GOT3 (cell line): ENCODE measurements at places on chromosomes 2 and 18.

DNA sequence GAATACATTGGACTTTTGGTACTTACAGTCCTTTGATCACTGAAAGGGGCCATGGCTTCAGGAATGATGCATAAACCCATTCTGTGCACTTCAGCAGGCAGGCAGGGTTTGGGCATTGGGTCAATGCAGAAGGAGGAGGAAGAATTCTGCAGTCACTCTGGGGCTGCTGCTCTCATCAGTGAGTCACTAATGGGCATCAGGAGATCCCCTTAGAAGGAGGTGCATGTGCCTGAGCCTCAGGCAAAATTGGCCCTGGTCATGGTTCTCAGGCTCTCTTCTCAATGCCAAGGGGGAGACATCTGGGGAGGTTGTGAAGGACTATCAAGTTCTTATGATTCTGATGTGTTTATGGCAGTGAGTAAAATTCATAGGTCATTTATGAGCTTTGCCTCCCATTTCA, 52.0 kb upstream of the TNP1 start:
- DNase-seq, result no peak

DNA sequence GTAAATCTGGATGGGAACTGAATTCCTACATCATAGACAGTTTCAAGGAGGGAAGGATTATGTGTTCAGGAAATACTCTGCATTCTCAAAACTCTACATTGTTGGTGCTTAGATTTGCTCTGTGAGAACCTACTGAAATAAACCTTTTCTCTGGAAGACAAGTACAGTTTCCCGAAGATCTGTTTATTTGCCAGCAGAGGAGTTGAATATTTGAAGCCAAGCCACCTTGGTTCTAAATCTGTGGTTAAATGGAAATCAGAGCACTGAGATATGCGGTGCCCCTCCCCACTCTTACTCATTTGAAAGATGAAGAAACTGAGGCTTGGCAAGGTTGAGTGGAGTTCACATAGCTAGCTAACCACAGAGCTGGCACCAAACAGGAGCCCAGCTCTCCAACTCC, 146.3 kb upstream of the CTAGE1 start:
- DNase-seq, result no peak

DNA sequence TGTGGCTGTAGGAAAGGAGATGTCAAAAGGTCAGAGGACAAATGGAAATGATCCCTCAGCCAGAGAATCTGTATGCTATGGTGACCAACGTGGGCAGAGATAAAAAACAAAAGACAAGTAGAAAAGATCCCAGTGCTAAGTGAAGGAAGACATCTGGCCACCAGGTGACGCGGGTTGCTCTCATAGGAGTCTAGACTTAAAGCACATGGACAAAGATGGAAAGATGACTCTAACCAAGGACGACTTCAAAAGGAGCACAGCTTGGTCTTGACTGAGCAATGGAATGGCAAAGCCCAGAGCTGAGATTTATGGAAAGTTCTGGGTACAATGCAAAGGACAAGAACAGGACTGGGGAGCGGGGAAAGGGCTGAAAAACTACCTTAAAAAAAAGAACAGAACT, 96.8 kb downstream of the CLIP4 start:
- DNase-seq, result no peak

GRCh38 chr2:125853626-125854025, 802.3 kb upstream of the GYPC start:
- DNase-seq, result no peak

DNA sequence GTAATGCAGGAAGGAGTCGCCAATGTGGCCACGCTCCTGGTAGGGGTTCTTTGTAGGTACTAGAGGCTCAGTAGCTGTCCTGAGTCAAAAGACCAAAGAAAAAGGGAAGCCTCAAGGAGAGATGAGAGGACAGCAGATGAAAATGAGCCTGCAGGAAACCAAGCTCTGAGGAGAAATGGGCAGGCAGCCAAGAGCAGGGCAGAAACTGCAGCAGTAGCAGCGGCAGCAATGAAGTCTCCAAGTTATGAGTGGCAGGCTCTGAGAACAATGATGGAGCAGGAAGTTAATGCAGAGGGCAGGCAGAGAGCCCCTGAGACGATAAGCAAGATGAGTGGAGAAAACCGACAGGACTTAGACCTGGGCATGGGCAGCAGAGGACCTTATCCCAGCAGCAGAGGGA, 48.2 kb upstream of the TMEM200C start:
- DNase-seq, result no peak

DNA sequence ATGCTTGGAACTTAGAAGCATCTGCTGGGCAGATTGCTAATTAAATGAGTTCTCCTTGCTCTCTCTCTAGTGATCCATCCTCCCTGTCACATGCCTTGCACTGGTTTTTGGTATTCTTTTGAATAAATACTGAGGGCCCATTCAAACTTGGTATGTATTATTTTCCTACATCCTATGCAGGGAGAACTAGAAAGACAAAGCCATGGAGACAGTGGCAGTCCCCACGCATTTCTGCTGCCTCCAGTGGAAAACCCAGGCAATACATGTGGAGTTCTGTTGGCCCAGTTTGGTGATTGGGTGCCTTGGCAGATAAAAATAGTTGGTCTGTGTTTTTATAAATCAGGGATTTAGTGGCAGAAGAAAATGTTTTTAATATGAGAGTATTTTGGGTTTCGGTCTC, 68.7 kb downstream of the DIS3L2 start:
- DNase-seq, result no peak

DNA sequence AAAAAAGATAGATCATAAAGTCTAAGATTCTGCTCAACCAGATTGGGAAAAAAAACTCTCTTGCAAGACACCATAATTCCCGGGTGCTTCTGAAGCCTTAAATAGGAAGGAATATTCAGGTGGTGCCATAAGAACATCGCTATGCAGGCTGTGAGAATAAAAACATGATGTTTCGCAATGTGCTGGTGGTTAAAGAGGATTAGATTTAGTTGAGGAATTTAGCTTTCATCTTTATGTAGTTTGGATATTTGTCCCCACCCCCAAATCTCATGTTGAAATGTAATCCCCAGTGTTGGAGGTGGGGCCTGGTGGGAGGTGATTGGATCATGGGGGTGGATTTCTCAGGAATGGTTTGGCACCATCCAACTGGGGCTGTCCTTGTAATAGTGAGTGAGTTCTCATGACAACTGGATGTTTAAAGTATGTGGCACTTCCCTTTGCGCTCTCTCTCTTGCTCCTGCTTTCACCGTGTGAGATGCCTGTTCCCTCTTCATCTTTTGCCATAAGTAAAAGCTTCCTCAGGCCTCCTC, 132.2 kb downstream of the AKAIN1 start:
- DNase-seq, result no peak
